Activated CD4-positive, alpha-beta memory T cell treated with anti-CD3 and anti-CD28 coated beads for 36 hours (primary cell): ENCODE measurements at places on chromosomes 13 and 19.

- peak; percentile 42 for DNase-seq
Measured at GRCh38 chr19:34430738-34431625, 2.8 kb downstream of the UBA2 start.

DNA sequence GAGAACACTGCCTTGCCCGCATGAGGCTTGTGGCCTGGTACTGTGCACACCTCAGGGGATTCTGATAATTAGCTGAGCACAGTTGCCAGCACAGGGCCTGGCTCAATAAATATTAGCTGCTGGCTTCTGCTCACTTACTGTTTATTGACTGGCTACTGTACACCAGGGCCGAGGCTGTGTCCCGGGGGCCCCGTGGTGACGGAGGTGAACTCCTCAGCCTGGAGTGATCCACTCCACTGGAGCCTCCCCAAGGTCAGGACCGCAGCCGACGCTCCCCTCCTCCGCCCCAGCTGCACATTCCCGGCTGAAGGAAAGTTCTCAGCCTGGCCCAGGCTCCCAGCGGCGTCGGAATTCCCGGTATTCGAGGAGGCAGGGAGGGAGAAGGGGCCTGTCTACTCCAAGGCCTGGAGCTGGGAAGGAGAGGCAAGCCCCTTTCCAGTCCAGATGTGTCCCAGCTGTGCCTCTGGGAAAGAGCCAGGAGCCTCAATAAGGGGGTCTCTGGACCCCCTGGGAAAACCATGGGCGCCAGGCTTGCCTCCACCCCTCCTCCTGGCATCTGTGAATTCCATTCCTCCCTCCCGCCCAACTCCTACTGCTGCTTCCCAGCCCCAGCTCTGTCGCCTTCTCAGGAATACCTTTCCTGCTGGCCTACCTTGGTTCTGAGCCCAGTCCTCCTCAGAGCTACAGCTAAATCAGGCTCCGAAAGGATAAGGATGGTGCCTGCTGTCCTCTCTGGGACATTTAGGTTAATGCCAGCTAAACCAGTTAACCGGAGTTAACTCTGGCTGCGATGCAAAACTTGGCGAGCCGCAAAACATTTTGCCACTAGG, 7.3 kb downstream of the RPS16 start:
- no peak for DNase-seq

DNA sequence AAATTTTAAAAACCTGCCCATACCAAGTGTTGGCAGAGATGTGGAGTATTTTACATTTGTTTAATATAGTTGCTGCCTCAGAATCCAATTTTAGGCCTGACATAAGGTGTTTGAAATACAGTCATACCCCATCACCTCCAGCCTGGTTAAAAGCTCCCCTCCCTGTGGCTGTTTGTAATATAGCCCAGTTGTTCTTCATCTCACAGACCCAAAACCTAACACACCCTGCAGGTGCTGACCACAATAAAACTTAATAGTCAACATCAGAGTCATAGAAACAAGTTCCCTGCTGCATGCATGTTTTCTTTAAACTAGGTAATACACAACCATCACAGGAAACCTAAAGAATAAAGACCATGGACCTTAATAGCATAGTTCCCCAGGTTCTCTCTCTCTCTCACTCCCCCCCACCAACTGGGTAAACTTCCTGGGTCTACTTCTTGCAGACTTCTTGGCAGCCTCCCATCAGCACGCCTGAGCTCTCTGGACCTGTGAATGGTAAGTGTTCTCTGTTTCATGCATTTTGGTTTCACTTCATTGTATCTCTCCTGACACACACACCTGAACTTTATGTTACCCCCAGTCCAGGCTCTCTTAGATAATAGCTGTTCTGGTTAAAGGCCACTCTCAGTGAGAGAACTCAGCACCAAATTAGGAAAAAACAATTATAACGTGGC, 1369.9 kb downstream of the EFNB2 start:
- DNase-seq, result no peak

GRCh38 chr13:90156390-90156789, 1191.1 kb upstream of the MIR17HG start:
- no peak for DNase-seq

- DNase-seq, result no peak
Measured at GRCh38 chr19:50721441-50722137, 1.6 kb upstream of the CLEC11A start.

DNA sequence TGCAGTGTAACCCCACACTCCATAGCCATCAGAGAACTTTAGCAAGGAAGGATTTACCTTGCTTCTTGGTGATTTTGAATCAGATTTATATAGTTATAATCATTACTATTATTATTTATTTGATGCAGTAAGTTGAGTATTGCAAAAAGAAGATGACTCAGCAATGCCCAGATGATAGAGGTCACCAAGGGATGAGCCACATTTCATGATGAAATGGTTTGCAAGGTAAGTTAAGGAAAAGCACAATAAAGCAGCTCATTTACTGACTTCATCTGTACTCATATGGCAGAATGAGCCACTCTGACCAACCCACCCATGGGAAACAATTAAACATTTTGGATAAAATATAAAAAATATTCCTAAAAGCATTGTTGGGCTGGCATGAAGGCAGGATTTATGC, 59.1 kb downstream of the AKAP11 start:
- no peak for DNase-seq

GRCh38 chr13:70960841-70961443, 852.7 kb upstream of the KLHL1 start:
- DNase-seq, result no peak

DNA sequence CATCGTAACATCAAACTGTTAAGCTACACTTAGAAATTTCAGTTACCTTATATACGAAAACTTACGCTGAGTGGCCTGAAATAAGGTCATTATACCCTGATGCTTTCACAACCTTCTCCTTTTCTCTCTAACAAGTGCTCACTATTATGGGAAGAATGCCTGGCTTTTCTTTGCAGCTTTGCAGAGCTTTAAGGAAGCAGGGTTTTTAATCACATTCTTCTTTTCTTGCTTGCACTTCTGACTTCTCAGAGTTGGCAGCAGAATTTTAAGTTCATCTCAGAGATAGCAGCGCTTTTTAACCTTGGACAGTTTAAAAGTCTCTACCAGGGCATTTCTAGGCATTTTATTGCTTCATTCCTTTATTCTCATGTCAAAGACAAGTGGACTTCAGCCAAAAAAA, 285.1 kb downstream of the SPRY2 start:
- no peak for DNase-seq

GRCh38 chr13:113046883-113047244, 58.7 kb upstream of the F7 start:
- no peak for DNase-seq

- peak; percentile 35 for DNase-seq
Measured at GRCh38 chr19:43439032-43439708, 24.5 kb downstream of the TEX101 start.

GRCh38 chr19:37691881-37692504, 27.6 kb downstream of the ZNF607 start:
- DNase-seq, result peak; percentile 89

GRCh38 chr13:98998831-98999638, 21.2 kb upstream of the DOCK9 start:
- DNase-seq, result peak; percentile 56

DNA sequence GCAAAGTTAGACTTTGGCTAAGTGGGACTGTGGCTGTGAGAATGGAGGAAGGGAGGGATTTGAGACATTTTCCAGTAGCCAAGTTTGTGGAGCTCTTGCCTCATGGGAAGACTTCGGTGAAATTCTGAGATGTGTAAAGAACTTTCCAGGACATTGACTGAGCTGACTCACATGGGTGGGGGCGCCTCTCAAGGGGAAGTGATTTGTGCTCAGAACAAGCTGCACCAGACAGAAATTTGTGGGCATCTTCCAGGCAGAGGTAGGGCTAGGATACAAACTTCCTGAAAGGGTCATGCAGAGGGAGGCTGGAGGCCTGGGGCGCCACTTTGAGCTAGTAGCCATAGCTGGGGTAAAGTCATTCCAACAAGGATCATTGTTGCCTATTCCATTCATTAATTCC, 9.8 kb upstream of the SIGLEC10 start:
- DNase-seq, result no peak

- DNase-seq, result no peak
Measured at GRCh38 chr13:91632086-91632485, 233.7 kb downstream of the GPC5 start.

DNA sequence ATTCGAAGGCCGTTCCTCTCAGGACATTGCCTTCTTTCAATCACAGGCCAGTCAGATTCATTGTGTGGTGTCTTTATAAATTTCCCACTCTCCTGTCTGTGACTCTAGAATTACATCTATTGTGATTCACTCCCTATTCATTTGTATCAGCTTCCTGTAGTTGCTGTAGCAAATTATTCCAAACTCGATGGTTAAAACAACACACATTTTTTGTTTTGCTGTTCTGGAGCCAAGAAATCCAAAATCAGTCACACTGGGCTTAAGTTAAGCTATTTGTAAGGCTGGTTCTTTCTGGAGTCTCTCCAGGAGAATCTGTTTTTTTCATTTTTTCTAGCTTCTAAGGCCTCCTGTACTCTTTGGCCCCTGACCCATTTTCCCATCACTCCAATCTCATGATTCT, 1487.0 kb upstream of the SLC10A2 start:
- no peak for DNase-seq

DNA sequence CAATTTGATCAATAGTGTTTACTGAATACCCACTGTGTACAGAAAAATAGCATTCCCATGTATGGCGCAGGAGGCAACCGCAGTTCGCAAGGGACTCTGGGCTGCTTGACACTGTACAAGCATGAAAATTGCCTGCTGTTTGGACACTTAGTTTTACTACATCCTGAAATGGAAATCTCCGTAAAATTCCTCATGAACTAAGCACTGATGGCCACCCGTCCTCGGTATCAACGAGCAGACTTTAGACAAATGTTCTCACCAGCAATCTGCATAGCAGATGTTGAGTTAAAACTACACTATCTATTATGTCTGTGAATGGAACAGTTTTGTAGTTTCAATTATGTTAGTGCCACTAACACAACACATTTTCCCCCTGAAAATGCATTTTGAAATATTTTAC, 294.7 kb downstream of the DCLK1 start:
- no peak for DNase-seq

DNA sequence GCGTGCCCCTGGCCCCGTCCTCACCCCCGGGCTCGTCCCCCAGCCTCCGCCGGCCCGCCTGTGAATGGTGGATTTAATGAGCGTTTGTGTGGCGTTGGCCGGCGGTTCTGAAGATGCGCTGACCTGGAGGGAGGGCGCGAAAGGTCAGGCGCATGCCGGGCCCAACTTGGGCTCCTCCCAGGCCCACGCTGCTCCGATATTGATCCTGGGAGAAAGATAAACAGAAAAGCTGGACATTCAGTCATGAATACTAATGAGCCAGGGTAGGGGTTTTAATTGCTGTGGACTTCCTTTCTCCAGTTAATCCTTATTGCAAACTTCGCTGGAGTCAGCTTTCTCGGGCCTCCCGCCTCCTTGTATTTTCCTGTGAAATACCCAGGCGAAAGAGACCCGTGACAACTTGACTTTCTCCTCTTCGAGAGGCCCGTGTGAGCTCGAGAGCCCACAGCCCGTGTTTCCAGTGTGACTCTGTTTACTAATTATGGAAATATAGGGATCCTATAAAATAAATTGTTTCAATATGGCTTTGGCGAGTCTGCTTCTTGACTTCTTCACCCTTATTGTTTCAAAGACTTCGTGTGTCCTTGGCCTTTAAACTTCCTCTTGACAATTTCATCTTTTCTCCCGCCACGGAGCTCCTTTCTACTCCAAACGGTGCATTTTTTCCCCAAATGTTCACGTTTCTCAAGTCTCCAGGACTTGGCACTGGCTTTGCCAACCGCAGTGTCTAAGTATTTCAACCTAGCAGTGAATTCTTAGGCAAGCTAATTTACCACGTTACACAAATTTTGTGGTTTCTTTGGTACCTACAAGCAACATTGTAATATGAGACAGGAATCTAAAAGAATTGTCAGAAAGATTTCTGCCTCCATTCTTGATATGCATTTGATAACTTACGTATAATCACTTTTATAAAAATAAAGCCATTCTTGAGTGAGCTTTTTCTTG, 10.5 kb downstream of the ZIC2 start:
- no peak for DNase-seq

GRCh38 chr13:27905650-27906049, 14.2 kb upstream of the PDX1 start:
- no peak for DNase-seq

GRCh38 chr13:41610404-41610803, 153.1 kb downstream of the RGCC start:
- DNase-seq, result no peak
